ENCODE measurements at places on chromosomes 16 and 17.

- peak; percentile 5 for DNase-seq
These were observed 33.8 kb downstream of the GTF3C1 start for GRCh38 chr16:27515874-27516353.

DNA sequence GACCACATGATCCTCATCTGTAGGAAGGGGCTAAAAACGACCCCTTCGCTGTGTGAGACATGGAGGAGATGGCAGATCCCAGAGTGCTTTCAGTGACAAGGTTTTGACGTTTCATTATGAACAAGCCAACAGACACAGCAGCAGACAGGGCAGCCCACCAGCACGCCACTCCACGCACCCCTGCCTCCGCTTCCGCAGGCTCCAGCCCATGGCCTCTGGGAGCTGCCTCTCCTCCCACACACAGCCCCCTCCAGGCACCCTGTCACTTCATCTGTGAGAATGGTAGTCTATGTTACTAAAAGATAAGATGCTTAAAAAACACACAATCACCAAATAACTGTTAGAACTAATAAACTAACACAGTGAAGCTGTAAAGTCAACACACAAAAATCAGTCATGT lies 12.3 kb upstream of the ADCY7 start:
- DNase-seq, result no peak

DNA sequence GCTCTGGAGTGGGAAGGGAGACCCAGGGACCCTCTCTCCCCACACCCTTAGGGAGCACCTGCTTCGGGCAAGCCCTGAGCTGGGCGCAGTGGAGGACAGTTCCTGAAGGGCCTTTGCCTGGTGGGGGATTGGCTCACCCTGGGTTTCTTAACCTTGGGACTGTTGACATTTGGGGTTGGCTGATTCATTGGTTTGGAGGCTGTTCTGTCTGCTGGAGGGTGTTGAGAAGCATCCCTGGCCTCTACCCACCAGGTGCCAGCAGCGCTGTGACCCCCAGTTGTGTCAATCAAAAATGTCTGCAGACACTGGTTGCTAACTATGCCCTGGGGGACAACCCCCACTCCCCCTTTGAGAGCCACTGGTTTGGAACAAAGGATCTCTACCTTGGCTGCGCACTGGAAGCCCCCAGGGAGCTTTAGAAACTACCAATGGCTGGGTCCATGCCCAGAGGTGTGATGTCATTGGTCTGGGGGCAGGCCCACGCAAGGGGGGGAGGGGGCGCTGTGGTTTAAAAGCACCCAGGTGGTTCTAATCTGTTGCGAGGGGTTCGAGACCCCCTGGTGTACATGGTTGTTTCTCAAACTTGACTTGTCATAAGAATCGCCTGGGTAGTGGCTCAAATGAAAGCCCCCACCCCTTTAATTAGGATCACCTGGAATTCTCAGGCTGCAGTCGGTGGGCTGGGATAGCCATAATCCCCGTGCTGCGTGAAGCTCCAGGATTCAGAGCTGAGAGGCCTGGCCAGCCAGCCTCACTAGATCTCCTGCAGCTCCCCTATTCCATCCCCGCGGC lies 151.9 kb upstream of the GSE1 start:
- no peak for DNase-seq

DNA sequence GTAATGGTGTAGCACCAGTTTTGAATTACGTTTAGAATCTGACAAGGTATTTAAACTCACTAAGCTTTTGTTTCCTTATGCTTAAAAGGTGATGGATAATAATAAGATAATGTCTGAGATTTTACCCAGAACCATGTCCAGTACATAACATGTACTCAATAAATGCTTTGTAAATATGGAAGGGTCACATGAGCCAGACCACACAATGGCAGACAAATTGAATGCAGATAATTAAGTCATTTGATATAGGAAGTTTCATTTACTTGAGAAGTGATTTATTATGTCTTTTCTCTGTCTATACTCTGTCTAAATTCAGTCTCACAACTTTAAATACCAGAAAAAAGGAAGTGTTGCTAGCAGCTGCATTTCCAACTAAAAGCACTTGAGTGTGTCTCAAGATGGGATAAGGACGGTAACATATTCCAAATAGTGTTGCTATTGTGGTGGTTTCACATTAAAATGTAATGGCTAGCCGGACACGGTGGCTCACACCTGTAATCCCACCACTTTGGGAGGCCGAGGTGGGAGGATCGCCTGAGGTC lies 52.5 kb upstream of the DHX40 start:
- DNase-seq, result no peak

- DNase-seq, result no peak
These were observed 6.3 kb upstream of the GPRC5B start for GRCh38 chr16:19890901-19891300.

DNA sequence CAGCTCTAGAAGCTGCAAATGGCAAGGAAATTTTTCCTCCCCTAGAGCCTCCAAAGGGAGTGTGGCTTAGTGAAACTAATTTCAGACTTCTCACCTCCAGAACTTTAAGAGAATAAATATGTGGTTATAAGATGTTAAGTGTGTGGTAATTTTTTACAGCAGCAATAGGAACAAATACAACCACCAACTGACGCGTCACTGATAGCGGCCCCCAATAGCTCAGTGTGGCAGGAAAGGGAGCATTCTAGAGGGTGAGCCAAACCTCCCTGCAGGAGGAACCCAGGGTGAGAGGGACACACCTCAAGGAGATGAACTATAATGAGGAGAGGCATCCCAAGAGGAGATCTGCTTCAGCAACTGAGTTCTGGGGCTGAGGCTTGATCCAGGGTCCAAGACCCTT lies 4.0 kb downstream of the CCL4 start:
- DNase-seq, result no peak

GRCh38 chr16:66851166-66851964 lies 7.2 kb downstream of the CA7 start:
- DNase-seq, result no peak

DNA sequence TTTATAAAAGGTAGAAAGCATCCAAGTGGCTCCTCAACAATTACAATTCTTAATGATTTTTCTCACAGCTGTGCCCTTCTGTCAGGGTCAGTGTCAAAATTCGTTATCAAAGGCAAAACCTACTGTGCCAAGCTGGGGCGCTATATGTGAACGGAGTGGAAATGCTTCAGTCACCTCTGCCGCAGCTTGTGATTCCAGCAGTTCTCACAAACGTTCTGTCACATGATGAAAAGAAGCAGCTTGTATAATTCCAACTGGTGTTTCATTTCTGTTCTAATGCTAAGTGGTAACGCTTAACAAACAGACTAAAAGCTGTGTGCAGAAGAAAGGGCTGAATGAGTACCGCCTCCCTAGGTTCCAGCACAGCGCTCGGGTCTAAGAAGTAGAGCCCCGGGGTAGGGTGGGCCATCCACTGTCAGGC lies 14.2 kb downstream of the PLD6 start:
- no peak for DNase-seq

- no peak for DNase-seq
These were observed 23.9 kb upstream of the TAT start for GRCh38 chr16:71600822-71601221.

DNA sequence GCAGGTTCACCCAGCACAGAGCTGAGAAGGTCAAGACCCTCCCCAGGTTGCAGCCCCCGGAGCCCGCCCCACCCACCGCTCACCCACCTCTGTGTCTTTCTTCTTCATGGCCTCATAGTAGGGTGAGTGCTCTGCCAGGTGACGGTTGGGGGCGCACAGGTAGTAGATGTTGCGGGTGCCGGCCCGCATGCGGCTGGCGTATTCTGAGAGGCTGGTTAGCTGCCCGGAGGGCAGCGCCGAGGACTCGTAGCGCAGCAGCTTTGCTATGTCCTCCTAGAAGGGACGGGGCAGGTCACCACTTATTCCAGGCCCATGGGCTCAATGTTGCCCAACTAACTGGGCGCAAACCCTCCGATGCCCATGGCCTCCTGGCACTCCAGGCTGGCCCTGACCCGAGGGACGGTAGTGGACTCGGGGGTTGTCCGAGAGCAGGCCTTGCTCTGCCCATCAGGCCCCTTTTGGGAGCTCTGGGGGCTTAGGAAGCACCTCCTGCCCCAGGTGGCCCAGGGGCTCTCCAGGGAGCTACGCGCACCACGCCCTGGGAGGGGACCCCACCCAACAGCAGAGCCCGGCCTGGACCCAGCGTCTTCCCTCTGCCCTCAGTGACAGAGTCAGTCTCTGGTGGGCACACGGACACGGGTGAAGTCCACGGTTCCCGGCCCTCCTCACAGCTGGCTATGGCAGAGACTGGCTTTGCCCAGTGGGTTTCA lies 9.9 kb downstream of the DNASE1 start:
- DNase-seq, result no peak

GRCh38 chr17:29828676-29829284 lies 101.2 kb downstream of the SSH2 start:
- DNase-seq, result no peak

DNA sequence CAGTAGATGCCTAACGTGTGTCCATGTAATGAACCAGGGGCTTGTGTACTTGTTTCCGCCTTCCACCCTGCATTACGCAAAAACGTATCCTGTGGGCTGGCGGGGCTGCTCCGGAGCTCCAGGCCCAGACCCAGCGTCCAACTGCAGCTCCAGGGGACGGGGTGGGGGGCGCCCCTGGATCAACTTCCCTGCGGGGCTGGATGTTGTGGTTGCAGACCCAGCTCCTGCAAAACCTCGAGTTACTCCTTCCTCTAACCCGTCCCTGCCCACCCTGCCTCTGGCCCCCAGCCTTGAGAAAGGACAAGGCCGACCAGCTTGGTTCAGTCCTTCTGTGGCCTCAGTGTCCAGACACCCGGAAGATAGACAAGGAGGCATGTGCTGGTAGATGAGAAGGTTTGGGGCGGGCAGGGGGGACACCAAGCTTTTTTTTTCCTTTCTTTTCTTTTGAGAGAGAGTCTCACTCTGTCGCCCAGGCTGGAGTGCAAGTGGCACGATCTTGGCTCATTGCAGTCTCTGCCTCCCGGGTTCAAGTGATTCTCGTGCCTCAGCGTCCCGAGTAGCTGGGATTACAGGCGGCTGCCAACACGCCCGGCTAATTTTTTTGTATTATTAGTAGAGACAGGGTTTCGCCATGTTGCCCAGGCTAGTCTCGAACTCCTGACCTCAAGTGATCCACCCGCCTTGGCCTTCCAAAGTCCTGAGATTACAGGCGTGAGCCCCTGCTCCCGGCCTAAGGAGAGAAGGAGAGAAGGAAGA lies 731 bp upstream of the EXOC7 start:
- no peak for DNase-seq

- DNase-seq, result no peak
These were observed 52.5 kb upstream of the CLEC19A start for GRCh38 chr16:19232988-19233387.

DNA sequence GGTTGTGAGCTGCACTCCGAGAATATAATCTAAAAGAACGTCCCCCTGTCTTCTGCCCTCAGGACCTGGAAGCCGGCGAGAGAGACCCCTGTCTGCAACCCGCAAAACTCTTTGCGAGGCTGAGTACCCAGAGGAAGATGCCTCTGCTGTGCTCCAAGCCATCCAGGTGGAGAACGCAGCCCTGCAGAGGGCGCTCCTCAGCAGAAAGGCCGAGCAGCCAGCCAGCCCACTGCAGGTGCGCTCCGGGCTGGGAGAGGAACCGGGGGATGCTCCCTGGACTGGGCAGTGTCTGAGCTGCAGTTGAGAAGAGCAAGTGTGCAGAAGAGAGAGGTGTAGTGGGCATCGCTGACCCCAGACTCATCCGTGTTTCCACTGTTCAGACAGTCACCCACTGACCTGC lies 148.3 kb downstream of the KATNIP start:
- DNase-seq, result no peak

- DNase-seq, result no peak
These were observed 200.6 kb upstream of the EEF2KMT start for GRCh38 chr16:5298202-5298601.

DNA sequence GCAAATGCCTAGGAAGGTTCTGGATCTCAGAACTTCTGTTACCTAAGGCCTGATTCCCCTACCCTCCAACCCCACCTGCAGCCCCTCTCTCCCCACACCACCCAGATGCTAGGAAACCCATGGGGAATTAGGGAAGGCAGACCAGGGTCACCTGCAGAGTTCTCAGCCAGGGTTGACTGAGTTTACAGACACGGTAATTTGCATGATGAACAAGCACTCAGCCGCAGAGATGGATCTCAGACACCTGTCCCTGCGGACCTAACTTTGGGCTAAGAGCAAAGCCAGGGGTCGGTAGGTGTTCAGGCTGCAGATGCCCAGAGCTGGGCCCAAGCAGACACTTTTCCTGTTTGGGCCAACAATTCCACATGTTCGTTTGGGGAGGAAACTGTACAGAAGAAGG lies 2.9 kb downstream of the ABI3 start:
- no peak for DNase-seq

- DNase-seq, result no peak
These were observed 58.9 kb downstream of the CYTH1 start for GRCh38 chr17:78723001-78723796.

- DNase-seq, result no peak
These were observed 585.1 kb upstream of the CDH5 start for GRCh38 chr16:65781363-65781762.

GRCh38 chr17:78716292-78716691 lies 65.8 kb downstream of the CYTH1 start:
- no peak for DNase-seq

- DNase-seq, result no peak
These were observed 5.4 kb upstream of the CRYBA1 start for GRCh38 chr17:29240968-29241963.

DNA sequence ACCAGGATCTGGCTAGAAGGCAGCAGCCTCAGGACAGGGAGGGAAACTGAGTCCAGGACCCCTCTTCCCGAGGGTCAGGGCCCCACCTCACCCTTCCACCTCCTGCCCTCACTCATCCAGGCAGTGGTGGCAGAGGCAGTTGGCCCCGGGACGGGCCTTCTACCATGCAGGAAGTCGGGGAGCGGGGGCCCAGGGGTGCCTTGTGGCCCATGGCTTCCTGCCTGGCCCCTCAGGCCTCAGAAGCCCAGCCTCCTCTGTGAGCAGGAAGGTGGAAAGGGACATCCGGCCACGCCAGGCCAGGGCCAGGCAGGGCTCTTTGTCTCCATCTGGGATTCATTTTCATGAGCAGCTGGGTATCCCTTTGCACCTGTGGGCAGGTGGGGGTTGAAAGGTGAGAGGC lies 58.5 kb downstream of the BAHCC1 start:
- DNase-seq, result no peak

DNA sequence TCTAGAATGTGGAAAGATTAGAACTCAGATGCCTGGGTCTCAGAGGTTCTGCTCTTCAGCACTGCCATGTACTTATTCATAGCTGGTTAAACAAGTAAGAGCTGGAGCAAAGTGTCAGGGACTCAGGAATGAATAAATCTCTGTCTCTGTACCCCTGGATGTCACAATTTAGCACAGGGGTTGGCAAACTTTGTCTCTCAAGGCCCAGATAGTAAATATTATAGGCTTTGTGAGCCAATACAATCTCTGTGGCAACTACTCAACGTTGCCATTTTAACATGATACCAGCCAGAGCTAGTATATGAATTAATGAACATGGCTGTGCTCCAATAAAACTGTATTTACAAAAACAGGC lies 220.3 kb upstream of the MON1B start:
- no peak for DNase-seq

DNA sequence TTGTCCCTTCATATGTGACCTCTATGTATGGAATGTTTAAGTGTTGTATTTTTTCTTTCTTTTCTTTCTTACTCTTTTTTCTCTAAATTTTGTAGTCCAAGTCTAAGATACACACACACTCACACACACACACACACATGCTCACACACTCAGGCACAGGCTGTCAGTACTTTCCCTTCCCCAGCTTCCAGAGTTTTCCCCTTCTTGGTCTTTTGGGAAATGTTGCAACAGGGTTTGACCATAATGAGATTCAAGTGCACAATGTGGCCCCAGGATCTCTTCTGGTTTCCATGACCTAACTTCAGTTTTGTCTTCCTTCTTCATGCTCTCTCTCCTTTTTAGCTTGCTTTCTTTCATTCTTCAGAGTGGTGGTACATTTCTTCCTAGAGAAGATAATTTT lies 289.8 kb upstream of the FOXF1 start:
- DNase-seq, result no peak
